Activated CD8-positive, alpha-beta T cell treated with anti-CD3 and anti-CD28 coated beads, Interleukin-2, amount 10 ng/mL, durations not matched to agents 7 days and 5 days (primary cell): ENCODE measurements at places on chromosomes 2 and 18. TPM values are rescaled to one million over a fixed set of nuclear protein-coding genes. Genes with fewer than 3 reads are reported as not detected.
A peak's percentile ranks its signal among the peaks of the same experiment; 100 is the strongest.

HNMT gene
- not detected for total RNA-seq

TSPYL6 gene
- total RNA-seq, result not detected

DNA sequence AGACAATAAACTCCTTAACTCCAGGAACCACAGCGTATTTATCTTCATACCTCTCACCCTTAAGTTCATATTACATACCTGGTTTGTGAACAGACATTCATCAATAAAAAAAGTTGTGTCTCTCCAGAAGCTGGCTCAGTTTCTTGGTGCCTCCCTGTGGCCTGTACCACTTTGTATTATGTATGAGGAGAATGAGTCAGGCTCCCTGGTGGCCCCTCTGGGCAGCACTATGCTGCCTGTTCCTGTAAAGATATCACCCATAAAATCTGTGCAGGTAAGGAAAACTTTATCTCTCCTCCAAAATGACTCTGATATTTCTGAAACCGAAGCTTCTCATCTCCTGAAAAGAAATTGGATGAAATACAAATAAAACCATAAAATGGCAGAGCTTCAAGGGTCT is 198.4 kb upstream of the NT5C1B start:
- DNase-seq, result no peak

TUBA3E gene
- total RNA-seq, result not detected

PTPRM gene
- 0.76 TPM for total RNA-seq

C2orf78 gene
- not detected for total RNA-seq

DNA sequence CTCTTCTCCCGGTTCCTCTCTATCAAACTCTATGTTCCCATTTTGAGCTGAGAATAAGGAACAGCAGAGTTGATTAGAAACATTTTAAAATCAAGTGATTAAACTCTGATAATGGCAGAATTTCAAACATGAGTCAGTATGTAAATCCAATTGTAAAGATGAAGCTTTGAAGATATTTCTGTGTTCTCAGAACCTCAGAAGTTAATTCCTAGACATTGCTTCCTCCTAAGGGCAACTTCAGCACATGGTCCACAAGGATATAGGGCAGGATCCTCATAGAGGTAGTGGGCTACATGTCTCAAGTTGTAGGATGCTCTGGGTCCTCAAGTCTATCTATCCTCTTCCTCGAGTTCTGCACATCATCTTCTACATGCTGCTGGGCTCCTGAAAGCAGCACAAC is 46.3 kb downstream of the QPCT start:
- DNase-seq, result no peak

- no peak for DNase-seq
These were observed 60.7 kb upstream of the ITGA4 start for GRCh38 chr2:181396256-181397123.

- DNase-seq, result no peak
These were observed 5.7 kb downstream of the SPOPL start for GRCh38 chr2:138507267-138507666.

DNA sequence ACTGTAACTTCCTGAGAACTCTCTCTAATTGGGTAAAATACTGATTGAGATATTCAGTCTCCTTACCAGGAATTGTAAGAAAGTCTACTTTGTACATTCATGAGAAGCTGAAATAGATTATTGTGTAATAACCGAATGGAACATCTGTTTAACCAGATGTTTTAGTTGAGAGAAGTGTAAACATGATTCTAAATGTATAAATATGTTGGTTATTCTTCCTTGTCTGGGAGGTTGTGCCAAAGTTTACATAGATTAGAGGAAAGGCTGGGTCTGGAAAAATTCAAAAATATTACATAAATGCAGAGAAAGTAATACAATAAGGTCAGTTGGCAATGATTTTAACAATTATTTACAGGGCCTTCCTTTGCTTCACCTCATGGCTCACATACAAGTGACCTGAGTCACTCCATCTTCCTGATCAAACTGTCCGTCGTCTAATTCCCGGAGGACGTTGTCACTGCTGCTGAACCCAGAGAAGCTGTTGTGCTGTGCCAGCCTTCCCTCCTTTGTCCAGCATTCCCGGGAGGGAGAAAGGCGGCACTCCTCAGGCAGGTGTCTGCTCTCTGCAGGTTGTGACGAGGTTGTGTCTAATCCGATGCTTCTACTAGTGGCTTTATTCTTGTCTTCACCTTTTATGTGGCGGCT is 55.9 kb downstream of the MOB4 start:
- DNase-seq, result no peak

DNA sequence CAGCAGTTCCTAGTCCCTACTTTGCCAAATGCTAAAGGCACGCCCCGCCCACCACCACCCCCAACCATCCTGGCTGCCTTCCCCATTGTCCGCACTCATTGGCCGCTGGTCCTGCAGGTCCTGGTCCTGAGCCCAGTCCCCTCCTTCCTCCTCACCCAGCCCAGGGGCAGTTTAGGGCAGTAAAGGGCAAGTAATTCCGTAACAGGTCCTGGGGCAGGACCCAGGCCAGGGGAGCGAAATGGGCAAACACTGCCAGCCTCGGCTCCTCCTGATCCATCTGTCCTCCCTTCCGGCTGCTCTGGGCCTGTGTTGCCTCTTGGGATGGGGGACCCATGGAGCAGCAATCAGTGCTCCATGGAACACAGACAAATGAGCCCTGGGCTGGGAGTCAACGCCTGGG is 6.1 kb downstream of the ADCY3 start:
- no peak for DNase-seq

DNA sequence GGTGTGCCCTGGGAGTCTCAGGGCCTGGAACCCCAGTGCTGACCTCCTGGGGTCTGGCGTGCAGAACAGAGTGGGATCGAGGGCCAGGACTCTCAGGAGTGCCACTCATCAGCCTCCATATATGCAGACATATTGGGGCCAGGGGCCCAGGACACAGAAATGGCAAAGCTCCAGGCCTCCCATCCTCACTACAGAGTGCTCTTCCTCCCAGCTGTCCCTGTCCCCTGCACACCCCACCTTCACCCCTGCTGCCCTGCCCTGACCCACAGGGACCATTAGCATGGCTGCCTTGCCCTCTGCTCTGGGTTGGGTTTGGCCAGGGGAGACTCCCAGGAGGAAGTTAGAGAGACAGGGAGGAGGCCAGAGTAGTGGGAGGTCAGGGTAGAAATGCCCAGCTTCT is 2.8 kb downstream of the TEX51 start:
- DNase-seq, result no peak

GRCh38 chr2:188449561-188449960 is 157.9 kb downstream of the GULP1 start:
- no peak for DNase-seq

DNA sequence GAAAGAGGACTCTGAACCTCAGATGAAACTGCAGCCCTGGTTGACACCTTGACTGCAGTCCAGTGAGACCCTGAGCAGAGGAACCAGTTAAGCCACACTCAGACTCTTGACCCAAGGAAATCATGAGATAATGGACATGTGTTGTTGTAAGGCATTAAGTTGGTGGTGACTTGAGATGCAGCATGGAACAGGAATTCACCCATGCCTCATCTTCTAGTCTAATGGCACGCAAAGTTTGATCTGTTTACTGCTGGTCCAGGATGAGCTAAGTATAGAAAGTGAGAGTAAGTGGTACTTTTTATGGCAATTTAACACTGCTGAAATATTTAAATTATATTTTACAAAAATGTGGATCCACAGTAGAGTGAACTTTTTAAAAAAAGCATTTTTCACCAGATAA is 51.3 kb upstream of the LTBP1 start:
- DNase-seq, result no peak

- DNase-seq, result no peak
These were observed 45.1 kb downstream of the SUMO1 start for GRCh38 chr2:202193305-202193704.

DNA sequence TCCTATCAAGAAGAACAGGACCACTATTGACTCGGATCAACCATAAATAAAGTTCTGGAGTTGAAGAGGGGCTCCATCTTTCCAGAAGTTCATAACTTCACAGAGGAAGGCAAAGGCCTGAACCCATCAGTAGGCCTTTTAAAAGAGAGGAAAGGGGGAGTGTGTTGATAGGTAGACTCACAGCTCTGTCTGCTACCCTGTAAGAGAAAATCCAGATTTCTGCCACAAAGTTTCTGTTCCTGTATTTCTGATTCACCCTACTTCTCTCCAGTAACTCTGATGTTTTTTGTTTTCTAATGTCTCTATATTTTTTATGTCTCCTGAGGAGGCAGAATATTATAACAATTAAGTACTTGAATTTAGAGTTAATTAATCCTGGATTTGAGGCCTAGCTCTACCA is 564.0 kb downstream of the TNS1 start:
- DNase-seq, result no peak

- no peak for DNase-seq
These were observed 41.7 kb downstream of the ATOH8 start for GRCh38 chr2:85795331-85796045.

NEU2 gene
- not detected for total RNA-seq

FRZB gene
- total RNA-seq, result not detected

- no peak for DNase-seq
These were observed 55.2 kb upstream of the REV1 start for GRCh38 chr2:99545066-99545465.

GRCh38 chr2:148161909-148162435 is 141.1 kb downstream of the MBD5 start:
- DNase-seq, result no peak

- no peak for DNase-seq
These were observed 514.1 kb downstream of the CPS1 start for GRCh38 chr2:211070547-211070946.

GRCh38 chr2:134572314-134573084 is 146.3 kb downstream of the TMEM163 start:
- no peak for DNase-seq

GRCh38 chr2:58135861-58136260 is 89.3 kb downstream of the VRK2 start:
- DNase-seq, result no peak

- peak; percentile 75 for DNase-seq
These were observed 27.3 kb downstream of the GKN2 start for GRCh38 chr2:68925295-68925896.

CHRNG gene
- not detected for total RNA-seq

GRCh38 chr2:52805901-52806410 is 961.6 kb upstream of the CHAC2 start:
- no peak for DNase-seq

DNA sequence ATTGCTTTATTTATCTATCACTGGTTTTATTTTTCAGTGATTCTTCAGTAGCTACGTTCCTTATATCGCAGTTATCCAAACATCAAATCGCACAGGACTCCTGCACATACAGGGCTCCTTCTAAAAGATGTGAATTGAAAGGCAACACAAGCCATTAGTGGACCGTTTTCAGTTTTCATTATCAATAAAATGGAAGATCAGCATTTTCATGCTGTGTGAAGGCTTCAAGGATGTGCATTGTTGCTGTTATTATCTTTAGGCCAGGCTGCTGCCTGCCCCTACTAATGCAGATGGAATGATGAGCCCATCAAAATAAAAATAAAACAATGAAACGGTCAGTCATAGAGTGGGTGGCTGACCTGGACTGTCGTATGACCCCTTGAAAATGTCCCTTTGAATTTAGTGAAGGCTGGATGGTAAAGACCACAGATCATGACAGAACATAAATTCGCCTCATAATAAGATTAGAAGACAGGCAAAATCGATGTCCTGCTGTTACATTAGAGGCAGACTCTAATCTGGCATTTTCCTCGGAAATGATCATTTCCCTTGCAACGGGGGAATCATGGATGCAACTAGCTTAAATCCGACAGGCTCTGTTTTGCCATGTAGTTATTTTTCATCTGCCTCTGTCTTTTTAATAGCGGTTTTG is 32.9 kb downstream of the ITGB6 start:
- no peak for DNase-seq

CERKL gene
- total RNA-seq, result not detected

DNA sequence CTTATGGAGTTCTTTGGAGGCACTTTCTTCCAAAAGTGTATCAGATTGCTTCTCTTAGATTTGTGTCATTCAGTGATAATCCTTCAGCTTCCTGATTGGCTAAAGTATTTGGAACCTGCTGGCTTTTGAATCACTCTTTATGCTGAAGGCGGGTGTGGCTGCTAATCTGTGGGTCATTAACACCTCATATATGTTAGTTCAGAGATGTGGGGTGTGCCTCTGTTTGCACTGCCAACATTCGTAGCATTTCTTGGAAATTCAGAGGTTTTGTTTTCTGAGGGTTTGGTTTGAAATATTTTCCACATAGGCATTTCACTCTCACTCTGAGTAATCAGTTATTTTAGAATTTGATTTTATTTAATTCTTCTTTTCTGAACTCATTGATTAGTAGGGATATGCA is 1604.4 kb upstream of the ACVR2A start:
- DNase-seq, result no peak

- no peak for DNase-seq
These were observed 10.5 kb downstream of the PLEK start for GRCh38 chr2:68375582-68375981.

TBR1 gene
- total RNA-seq, result not detected

HEATR5B gene
- total RNA-seq, result 16.4 TPM

DNA sequence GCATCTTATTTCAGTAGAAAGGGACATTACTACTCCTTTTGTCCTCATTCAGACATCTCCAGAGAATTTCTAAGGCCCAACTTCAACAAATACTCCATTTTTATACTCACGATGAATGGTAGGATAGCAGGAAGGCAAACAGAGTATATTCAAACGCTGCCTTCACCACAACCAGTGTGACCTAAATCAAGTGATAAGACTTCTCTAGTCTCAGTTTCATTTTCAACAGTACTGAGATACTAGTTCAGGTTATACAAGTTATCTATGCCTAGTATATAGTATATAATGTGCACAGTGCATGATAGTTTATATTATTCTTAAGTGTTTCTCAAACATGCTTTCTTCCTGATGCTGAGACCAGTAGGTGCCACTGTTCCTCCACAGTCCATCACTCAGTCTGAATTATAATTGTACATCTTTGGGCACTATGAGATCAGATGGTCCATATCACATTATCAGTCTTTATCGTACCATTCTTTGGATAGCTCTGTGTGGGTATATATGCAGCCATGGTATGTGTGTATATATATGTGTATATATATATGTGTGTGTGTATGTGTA is 66.3 kb upstream of the RPE start:
- no peak for DNase-seq

GRCh38 chr18:49456794-49457193 is 3.7 kb downstream of the DYM start:
- no peak for DNase-seq

DNA sequence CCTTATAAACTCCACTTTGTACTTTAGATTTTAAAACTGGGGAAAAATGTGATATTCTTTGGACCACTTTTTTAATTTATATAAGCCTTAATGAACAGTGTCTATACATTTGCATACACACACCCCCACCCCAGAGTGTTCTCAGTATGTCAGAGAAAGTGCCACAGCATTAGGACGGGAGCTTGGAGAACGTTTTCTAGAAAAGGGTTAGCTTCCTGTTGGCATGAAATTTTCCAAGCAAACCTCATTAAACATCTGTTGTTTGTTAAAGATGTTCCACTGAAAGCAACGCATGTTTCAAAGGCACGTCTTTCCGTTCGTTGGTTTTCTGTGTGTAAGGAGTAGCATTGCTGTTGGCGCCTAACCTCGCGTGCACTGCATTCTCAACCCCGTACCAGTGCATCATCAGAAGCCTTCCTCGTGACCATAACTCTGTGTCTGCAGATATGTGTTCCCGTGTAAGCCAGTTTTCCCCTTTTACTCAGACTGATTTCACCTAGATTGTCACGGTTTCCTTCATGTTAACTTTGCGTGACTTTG is 228.5 kb downstream of the ALPK2 start:
- no peak for DNase-seq

- DNase-seq, result no peak
These were observed 1.1 kb downstream of the WDSUB1 start for GRCh38 chr2:159285433-159285832.
